ENCODE measurements at places on chromosomes 16 and 17.

GRCh38 chr16:22007509-22008214 is at the start of gene MOSMO:
Gene MOSMO (plus strand): TSS chr16:22008111. CDS start chr16:22008302, 191 bp downstream.
- peak; percentile 73 for DNase-seq

DNA sequence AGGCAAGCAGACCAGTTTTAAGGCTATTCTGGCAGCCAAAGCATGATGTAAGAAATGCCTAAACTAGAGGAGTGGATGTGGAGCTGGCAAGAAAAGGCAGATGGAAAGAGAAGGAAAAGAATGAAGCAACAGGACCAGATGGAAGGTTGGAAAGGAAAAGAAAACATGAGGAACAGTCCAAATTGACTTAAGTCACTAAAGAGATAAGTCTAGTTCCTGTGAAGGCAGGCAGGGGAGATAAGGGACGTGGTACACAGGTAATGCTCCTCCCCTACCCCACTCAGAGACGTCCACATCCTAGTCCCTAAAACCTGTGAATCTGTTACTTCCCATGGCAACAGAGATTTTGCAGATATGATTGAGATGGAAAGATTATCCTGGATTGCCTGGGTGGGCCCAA is 43.5 kb downstream of the TEX2 start:
- no peak for DNase-seq

GRCh38 chr16:87558682-87559081 is 43.6 kb upstream of the JPH3 start:
- DNase-seq = no peak

- DNase-seq = peak; percentile 53
Measured at GRCh38 chr16:3444032-3444388, 530 bp downstream of the NAA60 start.

DNA sequence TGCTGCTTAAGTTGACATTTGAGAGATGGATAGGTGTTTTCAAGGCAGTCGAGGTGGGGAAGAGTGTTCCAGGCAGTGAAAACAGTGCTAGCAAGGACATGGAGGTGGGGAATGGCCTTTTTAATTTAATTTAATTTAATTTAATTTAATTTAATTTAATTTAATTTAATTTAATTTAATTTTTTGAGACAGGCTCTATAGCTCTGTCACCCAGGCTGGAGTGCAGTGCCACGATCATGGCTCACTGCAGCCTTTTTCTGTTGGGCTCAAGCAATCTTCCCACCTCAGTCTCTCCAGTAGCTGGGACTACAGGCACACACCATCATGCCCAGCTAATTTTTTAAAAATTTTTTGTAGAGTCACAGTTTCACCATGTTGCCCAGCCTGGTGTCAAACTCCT is 32.2 kb upstream of the CACNG4 start:
- no peak for DNase-seq

GRCh38 chr17:36945959-36946725 is 2.6 kb upstream of the AATF start:
- no peak for DNase-seq

DNA sequence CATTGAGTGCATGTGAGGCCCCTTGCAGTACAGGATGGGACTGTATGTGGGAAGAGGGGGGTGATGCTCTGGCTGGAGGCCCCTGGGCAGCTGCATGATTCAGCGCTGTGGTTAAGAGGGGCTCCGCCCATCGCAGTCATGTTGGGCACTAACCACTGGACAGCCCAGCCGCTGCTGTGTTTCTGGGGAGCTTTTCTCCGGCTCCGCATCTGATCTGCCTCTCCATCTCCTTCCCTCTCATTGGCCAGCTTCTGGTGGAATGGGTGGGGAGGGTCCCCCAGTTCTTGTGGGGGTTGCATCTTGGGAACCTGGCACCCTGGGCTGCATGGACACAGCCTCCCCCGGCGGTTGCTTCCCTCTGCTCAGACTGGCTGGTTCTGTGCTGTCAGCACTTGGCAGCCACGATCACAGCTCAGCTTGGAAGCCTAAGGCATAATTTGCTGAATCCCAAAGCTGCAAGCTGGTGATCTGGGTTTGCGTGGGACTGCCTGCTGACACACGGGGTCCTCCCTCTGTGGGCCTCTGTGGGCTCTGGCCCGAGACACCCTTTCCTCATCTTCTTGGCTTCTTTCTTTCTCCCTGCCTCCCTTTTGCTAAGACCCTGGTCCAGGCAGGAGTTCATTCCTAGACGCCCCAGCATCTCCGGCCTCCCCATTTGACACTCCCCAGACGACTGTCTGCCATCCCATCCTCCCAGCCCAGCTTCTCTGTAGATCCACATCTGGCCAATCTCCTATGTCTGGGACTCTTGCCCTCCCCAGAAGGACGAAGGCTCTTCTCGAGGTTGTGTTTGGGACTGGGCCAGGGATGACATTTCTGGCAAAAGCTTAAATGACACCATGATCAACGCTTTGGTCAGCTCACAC is 168.3 kb downstream of the SEC14L1 start:
- DNase-seq = no peak

DNA sequence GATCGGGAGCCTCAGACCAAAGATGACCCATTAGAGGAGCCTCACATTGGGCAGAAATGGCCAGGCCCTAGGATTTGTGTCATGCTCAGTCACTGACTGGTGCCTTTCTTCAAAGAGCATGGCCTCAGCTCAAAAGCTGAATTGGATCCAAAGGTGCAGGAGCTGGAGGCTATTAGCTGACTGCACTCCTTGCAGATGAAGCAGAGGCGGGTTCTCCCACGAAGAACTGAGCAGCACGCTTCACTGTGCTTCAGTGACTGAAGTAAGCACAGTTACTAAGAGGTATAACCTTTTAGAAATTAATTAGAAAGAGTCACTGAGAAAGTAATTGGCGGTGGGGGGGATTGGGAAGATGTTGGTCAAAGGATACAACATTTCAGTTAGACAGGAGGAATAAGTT is 18.7 kb upstream of the COX10 start:
- DNase-seq = no peak

- DNase-seq = no peak
Measured at GRCh38 chr17:46994993-46995392, 15.9 kb upstream of the RPRML start.

GRCh38 chr17:40179923-40180659 is 2.8 kb downstream of the RAPGEFL1 start:
- DNase-seq = no peak

DNA sequence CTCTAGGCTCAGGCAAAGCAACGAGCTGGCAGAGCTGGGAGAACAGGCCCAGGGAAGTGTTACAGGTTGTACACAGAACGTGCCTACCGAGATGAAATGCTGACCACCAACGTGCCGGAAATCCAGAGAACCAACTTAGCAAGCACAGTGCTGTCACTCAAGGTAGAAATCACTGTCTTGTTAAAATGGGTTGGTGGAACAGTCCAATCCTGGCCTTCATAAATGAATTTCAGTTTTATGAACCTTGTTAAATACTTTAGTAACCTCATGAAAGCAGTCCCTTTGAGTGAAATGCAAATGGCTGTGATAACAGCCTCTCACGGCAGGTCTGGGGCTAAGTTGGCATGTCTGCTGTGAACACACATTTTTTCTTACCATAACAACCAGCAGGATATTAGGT is 29.0 kb downstream of the ETV4 start:
- no peak for DNase-seq

DNA sequence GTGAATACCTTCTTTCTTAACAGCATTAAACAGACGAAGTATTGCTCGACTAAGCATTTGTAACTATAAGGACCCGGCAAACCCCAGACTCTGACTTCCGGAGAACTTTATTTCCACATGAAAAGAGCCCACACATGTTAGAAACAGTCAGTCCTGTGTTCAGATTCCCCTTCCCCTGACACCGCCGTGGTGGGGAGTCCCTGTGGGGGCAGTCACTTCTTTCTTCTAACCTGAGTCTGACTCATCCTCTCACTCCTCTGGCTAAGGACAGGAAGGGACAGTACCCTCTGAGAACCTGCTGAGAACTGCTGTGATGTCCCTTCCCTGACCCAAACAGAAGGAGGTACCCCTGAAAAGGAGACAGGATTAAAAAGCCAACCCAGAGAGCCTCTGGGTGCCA is 165.1 kb downstream of the XYLT1 start:
- DNase-seq = no peak

DNA sequence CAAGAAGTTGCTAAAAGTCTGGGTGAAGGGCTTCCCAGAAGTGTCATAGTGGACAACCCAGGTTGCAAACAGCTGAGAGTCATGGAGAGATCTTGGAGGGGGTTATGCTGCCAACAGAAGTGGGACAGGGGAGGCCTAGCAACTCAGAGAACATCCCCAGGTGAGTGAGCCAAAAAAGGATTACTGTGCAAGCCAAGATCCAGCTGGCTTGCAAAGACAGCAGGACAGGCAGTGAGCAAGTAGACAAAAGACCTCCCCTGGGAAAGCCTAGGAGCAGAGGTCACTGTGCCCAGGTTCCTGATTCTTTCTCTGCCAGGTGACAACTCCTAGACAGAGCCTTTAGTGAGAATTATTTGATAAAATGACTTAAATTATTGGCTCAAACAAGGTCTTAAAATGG is 9.5 kb upstream of the LONP2 start:
- no peak for DNase-seq

DNA sequence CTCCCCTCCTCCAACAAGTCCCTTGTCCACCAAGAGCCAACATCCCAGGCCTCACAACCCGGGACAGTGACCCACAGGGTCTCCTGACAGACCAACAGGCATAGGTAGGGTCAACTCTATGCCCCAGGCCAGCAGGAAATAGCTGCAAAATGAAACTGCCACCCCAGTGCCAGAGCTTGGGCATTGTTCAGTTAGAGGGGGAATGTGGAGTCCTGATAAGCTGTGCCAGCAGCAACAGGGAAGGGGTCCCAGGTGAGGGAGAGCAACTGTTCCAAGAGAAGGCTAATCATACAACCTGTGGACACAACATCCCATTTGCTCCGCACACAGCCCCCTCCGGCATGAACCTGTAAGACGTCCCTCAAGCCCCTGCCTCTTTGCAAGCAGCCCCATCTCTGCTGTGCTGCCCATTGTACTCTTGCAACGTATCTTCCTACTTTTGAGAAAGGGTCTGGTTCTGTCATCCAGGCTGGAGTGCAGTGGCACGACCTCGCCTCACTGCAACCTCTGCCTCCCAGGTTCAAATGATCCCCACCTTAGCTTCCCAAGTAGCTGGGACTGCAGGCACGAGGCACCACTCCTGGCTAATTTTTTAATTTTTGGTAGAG is 17.2 kb downstream of the CTRB2 start:
- DNase-seq = no peak

DNA sequence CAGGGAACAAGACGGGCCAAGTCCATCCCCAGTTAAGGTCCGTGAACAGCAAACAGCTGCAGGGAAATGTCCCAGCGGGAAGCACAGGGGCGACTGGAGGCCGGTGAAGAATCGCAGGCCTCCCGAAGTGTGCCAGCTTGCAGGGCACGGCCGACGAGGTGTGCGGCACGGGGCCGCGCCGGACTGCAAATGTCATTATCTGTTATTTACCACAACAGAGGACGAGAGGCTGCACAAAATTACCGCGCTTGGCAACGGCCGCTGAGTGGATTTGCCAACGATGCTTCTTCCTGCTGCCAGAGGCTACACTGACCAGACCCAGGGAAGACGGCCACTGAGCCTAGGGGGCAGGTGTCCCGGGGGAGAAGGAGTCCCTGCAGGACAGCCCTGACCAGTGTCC is 53.1 kb downstream of the RPH3AL start:
- no peak for DNase-seq

- no peak for DNase-seq
Measured at GRCh38 chr17:83142619-83143018, 63.2 kb downstream of the METRNL start.

- DNase-seq = peak; percentile 14
Measured at GRCh38 chr17:9467518-9467917, 108.1 kb downstream of the STX8 start.

- no peak for DNase-seq
Measured at GRCh38 chr17:77720946-77721845, 237.3 kb upstream of the TNRC6C start.

DNA sequence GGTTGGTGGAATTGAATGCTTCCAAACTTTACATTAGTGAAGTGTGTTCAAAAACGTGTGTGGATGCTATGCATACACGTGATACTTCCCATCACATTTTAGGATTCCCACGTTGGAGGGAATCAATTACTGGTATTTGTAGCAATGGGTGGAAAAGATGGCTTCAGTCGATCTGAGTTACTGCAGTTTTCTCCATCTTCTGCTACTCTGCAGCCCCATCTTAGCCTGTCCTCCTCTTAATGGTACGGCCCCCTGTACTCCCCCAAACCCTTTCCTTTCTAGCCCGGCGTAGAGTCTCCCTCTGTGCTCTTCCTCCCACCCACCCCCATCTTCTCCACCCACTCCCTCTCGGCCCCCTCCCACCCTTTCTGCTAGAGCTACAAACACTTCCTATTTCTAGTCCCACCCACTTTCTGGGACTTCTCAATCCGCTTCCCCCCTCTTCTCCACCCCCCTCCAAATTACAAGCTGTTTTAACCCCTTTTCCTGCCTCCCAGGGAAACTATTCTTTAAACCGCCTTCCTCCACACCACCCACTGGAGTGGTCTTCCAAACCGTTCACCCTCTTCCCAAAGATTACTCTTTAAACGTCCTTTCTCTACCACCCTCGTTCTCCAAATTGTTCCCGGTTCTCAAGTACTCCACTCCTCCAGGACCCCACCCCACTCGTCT is 1.1 kb downstream of the CHTF8 start:
- DNase-seq = peak; percentile 30

- no peak for DNase-seq
Measured at GRCh38 chr17:52207796-52208195, 49.3 kb upstream of the CA10 start.

DNA sequence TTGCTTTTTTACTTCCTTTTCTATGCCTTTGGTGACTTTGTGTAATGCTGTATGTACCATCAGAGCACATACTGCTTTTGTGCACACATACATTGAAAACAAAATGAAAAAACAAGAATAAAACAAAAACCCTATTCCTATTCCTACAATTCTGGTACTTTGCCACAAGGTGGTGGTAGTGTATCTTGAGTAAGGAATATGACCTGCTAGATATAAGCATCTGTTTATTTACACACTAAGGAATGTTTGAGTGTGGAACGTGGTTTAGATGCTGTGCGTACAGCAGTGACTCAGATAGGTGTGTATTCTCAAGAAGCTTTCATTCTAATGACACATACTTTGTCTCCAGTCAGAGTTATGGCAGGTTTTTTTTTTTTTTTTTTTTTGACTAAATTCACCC is 606.2 kb downstream of the WWOX start:
- DNase-seq = peak; percentile 82

DNA sequence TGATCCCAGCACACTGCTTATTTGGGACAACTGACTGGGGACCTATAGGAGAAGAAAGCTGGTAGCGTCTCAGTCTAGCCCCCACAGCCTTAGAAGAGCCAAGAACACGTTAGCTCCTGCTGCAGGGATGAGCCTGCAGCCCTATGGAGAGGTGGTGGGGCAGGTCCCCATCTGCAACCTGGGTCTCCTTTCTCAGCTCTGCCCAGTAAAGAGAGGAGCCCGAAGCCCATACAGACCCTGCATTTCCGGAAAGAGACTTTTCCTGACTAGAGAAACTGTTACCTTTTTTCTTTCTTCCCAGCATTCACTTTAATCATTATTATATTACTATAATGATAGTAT is 788 bp downstream of the METTL22 start:
- DNase-seq = no peak

- DNase-seq = peak; percentile 49
Measured at GRCh38 chr17:48014595-48015111, 22.9 kb downstream of the COPZ2 start.

- peak; percentile 53 for DNase-seq
Measured at GRCh38 chr17:75047398-75048098, 523 bp downstream of the KCTD2 start.
